ENCODE measurements at places on chromosomes 1 and 21. TPM values are rescaled to one million over a fixed set of nuclear protein-coding genes. Genes with fewer than 3 reads are reported as not detected.

Gene LENEP
- total RNA-seq = not detected

- peak; percentile 59 for DNase-seq
Observed at GRCh38 chr1:12276225-12276624, 46.4 kb downstream of the VPS13D start.

GRCh38 chr1:223202376-223203033 lies 59.5 kb upstream of the TLR5 start:
- no peak for DNase-seq

DNA sequence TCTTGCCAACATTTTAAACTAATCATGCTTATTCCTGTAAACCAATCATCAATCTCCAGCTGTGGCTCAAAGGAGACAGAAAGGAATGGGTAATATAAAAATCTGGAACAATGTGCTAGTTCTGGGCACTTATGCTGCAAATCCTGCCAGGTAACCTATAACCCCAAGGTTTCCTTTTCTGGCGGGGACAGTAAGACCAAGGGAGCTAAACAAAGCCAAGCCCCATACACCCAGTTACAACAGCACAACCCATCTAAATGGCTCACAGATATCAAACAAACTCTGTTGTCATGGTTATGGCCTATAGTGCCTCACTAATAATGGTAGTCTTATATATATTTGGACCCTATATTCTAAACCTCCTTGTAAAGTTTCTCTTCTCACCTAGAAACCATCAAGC lies 36.9 kb upstream of the CTBS start:
- no peak for DNase-seq

Gene OR2AK2
- not detected for total RNA-seq

- no peak for DNase-seq
Observed at GRCh38 chr1:226576601-226577000, 28.0 kb downstream of the STUM start.

- DNase-seq = no peak
Observed at GRCh38 chr21:38467374-38467773, 30.9 kb downstream of the ERG start.

- peak; percentile 24 for DNase-seq
Observed at GRCh38 chr21:17585875-17586450, 26.7 kb downstream of the BTG3 start.

Gene WRAP73
- 17.4 TPM for total RNA-seq

GRCh38 chr1:85554630-85555327 lies 25.8 kb upstream of the CCN1 start:
- peak; percentile 78 for DNase-seq

DNA sequence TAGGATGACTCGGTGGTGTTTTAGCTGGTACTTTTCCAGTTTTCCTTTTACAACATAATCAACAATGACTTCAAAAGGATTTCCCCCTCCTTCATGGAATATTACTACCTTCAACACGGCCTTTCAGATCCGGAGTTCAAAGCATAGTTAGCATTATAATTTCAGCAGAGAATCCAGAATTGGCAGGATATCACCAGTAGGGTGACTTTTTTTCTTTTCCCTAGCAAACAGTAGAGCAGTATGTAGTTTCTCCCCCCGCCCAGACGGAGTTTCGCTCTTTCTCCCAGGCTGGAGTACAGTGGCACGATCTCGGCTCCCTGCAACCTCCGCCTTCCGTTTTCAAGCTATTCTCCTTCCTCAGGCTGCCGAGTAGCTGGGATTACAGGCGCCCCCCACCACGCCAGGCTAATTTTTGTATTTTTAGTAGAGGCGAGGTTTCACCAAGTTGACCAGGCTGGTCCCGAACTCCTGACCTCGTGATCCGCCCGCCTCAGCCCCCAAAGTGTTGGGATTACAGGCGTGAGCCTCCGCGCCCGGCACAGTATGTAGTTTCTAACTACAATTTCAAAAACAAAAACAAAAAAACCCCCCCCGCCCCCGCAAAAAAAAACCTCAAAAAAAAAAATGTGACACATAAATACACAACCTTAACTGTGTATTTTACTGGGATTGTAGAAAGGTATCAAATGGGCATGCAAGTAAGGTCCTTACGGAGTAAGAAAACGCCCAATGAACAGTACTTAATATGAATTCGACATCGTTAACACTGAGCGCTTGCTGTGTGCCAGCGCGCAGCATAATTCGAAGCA lies 1.5 kb upstream of the COX20 start:
- peak; percentile 69 for DNase-seq

- DNase-seq = no peak
Observed at GRCh38 chr1:59552007-59552406, 255.1 kb downstream of the FGGY start.

Gene SDC3
- 53.2 TPM for total RNA-seq

GRCh38 chr1:224080115-224080774 lies 33.7 kb upstream of the FBXO28 start:
- DNase-seq = peak; percentile 71

GRCh38 chr1:98926597-98926996 lies 78.1 kb downstream of the PLPPR5 start:
- DNase-seq = no peak
